Psoas muscle (tissue), 8 donors: ENCODE measurements at places on chromosomes 5 and 9. TPM values are rescaled to one million over a fixed set of nuclear protein-coding genes. Genes with fewer than 3 reads are reported as not detected.

RMND5B gene
- 48.0 TPM for total RNA-seq

ZNF354B gene
- total RNA-seq = 5.5 TPM

ADCY2 gene
- total RNA-seq = 76.9 TPM

SLC25A2 gene
- total RNA-seq = 0.19 TPM

C9orf153 gene
- total RNA-seq = 0.13 TPM

PCDHGB4 gene
- total RNA-seq = 3.0 TPM

PIP5K1B gene
- total RNA-seq = 1.7 TPM

CLPTM1L gene
- total RNA-seq = 37.2 TPM

PCDHA13 gene
- total RNA-seq = not detected

GNA14 gene
- 0.77 TPM for total RNA-seq
